Effector memory CD4-positive, alpha-beta T cell (primary cell): ENCODE measurements at places on chromosomes 4 and X.

- no peaks in the 10 kb centered on the region for H3K27me3 ChIP-seq
- no peaks in the 10 kb centered on the region for H3K4me1 ChIP-seq
- DNase-seq = no peak
- no peak overlapping the region for H3K27ac ChIP-seq
- no peaks in the 10 kb centered on the region for H3K36me3 ChIP-seq
- H3K4me3 ChIP-seq = no peak overlapping the region
These were observed 874.0 kb upstream of the AGA start for GRCh38 chr4:178316211-178316610.

GRCh38 chr4:156788782-156789181 is 182.8 kb downstream of the PDGFC start:
- H3K27ac ChIP-seq = no peak overlapping the region
- H3K4me1 ChIP-seq = no peaks in the 10 kb centered on the region
- H3K4me3 ChIP-seq = no peak overlapping the region
- H3K27me3 ChIP-seq = no peaks in the 10 kb centered on the region

DNA sequence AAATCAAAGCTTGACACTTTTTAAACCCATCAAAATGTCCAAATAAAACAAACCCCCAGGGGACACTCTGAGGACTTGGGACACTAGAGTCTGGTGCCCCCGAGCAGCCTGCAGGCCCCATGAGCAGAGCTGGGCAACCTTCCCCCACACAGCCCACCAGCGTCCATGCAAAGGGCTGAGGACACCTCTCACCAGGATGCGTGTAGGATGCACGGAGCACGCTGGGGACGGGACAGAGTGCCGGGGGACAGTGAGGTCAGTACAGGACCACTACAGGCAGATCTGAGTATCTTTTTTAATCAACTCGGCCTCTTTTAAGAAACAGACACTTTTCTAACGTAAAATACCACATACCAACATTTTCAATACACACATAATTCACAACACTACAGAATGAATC is 6.9 kb downstream of the GAK start:
- no peaks in the 10 kb centered on the region for H3K36me3 ChIP-seq
- peaks cover 15% of the 10 kb centered on the region for H3K4me1 ChIP-seq
- no peaks in the 10 kb centered on the region for H3K27me3 ChIP-seq
- H3K4me3 ChIP-seq = no peak overlapping the region
- no peak overlapping the region for H3K27ac ChIP-seq

- H3K36me3 ChIP-seq = no peaks in the 10 kb centered on the region
- no peaks in the 10 kb centered on the region for H3K4me1 ChIP-seq
- no peaks in the 10 kb centered on the region for H3K27me3 ChIP-seq
- no peak overlapping the region for H3K4me3 ChIP-seq
- H3K27ac ChIP-seq = no peak overlapping the region
These were observed 7.8 kb downstream of the WWC2 start for GRCh38 chr4:183106839-183107238.

- H3K27ac ChIP-seq = no peak overlapping the region
- H3K27me3 ChIP-seq = no peaks in the 10 kb centered on the region
- H3K4me1 ChIP-seq = no peaks in the 10 kb centered on the region
- DNase-seq = no peak
- no peaks in the 10 kb centered on the region for H3K36me3 ChIP-seq
These were observed 73.0 kb downstream of the ABLIM2 start for GRCh38 chr4:8085491-8086117.

GRCh38 chr4:140170299-140170698 is 16.3 kb upstream of the MAML3 start:
- no peaks in the 10 kb centered on the region for H3K36me3 ChIP-seq
- no peak overlapping the region for H3K4me3 ChIP-seq

DNA sequence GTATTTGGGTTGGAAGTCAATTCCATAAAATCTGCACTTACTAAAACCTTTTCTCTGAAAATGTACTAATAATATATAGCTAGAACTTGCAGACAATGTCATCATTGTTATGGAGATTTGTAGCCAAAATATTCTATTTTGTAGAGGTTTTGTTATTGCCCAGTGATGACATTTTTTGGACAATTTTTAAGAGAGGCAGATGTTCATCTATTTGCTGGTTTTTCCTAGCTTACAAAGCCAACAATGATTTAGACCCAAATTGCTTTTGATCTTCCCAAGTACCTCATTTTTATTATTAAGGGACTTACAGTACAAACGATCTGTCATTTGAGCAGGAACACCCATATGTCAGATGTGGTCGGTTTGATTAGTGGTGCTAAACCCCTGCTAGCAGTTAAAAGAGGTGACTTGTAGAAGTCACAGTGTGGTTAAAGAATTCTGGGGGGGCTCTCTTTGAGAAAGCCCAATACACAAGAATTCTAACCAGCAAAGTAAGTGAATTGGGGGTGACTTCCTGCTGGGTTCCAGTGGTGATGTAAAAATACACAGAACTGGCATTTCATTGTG is 136.2 kb downstream of the KIT start:
- no peak overlapping the region for H3K4me3 ChIP-seq
- no peaks in the 10 kb centered on the region for H3K36me3 ChIP-seq
- no peaks in the 10 kb centered on the region for H3K4me1 ChIP-seq
- no peak for DNase-seq
- no peak overlapping the region for H3K27ac ChIP-seq
- H3K27me3 ChIP-seq = no peaks in the 10 kb centered on the region

GRCh38 chr4:40515398-40516293 is 114.0 kb downstream of the RBM47 start:
- H3K36me3 ChIP-seq = no peaks in the 10 kb centered on the region
- DNase-seq = no peak
- no peaks in the 10 kb centered on the region for H3K27me3 ChIP-seq
- H3K27ac ChIP-seq = no peak overlapping the region
- no peak overlapping the region for H3K4me3 ChIP-seq

- DNase-seq = no peak
- H3K4me3 ChIP-seq = no peak overlapping the region
- no peak overlapping the region for H3K27ac ChIP-seq
- no peaks in the 10 kb centered on the region for H3K4me1 ChIP-seq
- H3K36me3 ChIP-seq = no peaks in the 10 kb centered on the region
These were observed 1488.3 kb downstream of the RPA4 start for GRCh38 chrX:98371994-98372393.

DNA sequence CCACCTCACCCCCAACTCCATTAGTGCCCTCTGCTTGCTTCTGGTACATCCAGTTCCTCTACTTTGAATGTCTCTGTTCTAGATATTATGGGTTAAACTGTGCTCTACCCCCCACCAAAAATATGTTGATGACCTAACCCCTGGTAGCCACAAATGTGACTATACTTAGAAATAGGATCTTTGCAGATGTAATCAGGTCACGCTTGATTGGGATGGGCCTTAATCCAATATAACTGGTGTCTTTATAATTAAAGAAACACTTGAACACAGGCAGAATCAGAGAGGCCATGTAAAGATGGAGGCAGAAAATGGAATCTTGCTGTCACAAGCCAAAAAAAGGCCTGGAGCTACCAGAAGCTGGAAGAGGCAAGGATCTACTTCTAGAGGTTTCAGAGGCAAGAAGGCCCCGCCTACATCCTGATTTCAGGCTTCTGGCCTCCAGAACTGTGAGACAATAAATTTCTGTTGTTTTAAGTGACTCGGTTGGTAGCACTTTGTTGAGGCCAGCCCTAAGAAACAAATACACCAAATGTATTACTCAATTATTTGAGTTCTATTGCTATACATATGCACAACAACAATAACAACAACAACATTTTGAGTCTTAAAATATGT is 220.0 kb downstream of the PPP3CA start:
- no peak overlapping the region for H3K4me3 ChIP-seq
- no peak for DNase-seq
- no peak overlapping the region for H3K27ac ChIP-seq
- no peaks in the 10 kb centered on the region for H3K27me3 ChIP-seq
- no peaks in the 10 kb centered on the region for H3K4me1 ChIP-seq

- no peaks in the 10 kb centered on the region for H3K27me3 ChIP-seq
- no peaks in the 10 kb centered on the region for H3K4me1 ChIP-seq
- no peak overlapping the region for H3K27ac ChIP-seq
- no peak overlapping the region for H3K4me3 ChIP-seq
- no peaks in the 10 kb centered on the region for H3K36me3 ChIP-seq
These were observed 22.8 kb downstream of the RPL9 start for GRCh38 chr4:39435659-39436563.
